ENCODE measurements at places on chromosomes 16 and 17. TPM values are rescaled to one million over a fixed set of nuclear protein-coding genes. Genes with fewer than 3 reads are reported as not detected.

GRCh38 chr16:2816751-2817339 lies at the start of gene PRSS21:
TSS of gene PRSS21 (plus strand) at chr16:2817237. CDS start at chr16:2817269, 32 bp downstream.
- DNase-seq: no peak

Gene XYLT1
- polyA plus RNA-seq: 10.1 TPM

Gene HSD11B2
- polyA plus RNA-seq: 1.9 TPM

DNA sequence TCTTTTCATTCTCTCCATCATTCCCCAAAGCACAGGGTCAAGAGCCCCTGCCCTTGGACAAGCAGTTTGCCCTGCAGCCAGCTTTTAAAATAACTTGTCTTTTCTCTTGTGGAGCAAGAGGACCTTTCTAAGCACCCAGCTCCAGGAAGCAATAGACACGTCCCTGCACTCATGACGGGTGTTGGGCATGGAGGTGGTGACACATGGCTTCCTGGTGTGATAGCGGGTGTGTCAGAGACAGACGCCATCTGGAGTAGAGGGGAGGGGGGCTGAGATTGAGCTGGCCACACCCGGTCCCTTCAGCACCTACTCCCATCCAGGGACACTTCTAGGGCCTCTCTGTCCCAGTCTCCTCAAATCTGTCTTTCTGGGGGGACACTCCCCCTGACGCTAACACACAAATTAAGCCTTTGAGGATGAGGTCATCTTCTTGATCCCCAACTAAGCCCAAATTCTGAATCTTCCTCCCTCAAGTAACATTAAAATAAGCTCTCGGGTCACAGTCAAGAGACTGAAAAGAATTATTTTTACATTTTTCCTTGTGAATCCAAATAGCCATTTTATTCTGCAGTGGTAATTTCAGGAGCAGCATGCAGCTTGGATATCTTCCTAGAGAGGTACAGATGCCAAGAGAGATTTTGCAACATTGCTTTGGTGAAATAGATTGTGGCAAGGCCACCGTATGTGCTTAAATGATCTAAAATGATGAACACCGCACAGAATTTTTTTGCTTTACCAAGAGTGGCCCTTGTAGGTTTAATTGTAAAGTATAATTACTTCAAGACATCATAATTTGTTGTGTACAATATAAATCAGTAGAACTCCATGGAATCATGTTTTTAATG lies 216.6 kb upstream of the IRX3 start:
- no peak for DNase-seq

DNA sequence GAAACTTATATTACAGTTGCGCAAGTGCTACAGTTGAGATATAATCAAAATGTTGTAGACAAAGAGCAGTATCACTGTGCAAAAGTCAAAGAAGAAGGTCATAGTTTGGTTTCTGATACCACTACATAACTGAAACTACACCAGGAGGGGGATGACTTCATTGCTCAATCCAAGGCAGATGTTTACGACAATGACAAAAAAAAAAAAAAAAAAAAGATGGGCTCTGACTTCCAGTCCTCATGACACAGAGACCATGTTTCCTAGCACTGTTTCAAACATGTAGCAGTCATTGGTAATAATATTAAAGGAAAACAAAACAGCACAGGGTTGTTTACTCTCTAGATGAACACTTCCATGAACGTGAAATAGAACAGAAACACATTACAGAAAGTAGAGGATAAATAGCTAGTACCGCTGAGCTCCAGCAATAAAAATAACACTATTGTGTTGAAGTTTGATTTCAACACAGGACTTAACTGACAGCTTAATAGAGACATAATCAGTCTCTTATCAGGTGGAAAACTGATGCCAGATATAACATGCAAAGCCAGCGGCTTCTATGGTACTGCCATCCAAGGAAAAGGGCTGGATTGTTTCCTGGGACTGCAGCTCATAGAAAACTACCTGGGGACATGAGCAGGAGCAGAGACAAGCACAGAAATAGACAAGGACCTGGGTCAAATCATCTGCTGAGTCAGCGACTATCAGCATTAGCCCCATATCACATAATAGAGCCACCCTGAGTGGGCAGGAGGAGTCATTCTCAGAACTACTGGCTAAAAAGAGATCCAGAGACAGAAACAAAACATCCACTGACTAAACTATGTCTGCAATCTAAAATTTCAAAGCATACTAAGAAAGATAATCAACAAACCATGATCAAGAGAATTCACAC lies 463.6 kb upstream of the SOX9 start:
- no peak for DNase-seq

DNA sequence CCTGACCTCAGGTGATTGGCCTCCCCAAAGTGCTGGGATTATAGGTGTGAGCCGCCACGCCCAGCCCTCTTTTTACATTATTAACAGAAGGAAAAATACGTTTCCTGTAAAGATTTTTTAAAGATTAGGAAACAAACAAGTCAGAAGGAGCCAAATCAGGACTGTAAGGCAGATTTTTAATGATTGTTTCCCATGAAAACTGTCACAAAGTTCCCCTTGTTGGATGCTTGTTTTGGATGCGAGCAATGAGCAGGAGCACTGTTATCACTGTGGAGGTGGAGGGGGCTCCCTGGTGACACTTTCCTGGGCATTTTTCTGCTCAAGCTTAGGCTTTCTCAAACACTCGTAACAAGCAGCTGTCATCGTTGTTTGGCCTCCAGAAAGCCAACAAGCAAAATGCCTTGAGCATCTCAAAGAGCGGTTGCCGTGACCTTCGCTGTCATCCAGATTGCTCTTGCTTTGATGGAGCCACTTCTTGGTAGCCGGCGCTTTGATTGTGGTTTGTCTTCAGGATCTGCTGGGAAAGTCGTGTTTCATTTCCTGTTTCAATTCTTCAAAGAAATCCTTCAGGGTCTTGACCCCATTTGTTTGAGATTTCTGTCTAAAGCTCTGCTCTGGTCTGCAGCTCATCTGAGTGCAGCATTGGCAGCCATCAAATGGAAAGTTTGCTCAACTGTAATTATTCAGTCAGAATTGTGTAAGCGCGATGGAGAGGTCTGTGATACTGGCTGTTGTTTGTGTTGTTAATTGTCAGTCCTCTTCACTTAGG lies 128.7 kb downstream of the RPTOR start:
- DNase-seq: no peak

- no peak for DNase-seq
Measured at GRCh38 chr16:3508736-3509135, 7.9 kb downstream of the CLUAP1 start.

- DNase-seq: no peak
Measured at GRCh38 chr16:11320170-11320569, 25.1 kb upstream of the RMI2 start.

- no peak for DNase-seq
Measured at GRCh38 chr17:7047566-7047965, 3.7 kb upstream of the SLC16A11 start.

- DNase-seq: no peak
Measured at GRCh38 chr17:75689441-75689873, 22.3 kb downstream of the SAP30BP start.

Gene PROCA1
- polyA plus RNA-seq: 1.8 TPM
